ENCODE measurements at places on chromosomes 3 and 15. TPM values are rescaled to one million over a fixed set of nuclear protein-coding genes. Genes with fewer than 3 reads are reported as not detected.

DNA sequence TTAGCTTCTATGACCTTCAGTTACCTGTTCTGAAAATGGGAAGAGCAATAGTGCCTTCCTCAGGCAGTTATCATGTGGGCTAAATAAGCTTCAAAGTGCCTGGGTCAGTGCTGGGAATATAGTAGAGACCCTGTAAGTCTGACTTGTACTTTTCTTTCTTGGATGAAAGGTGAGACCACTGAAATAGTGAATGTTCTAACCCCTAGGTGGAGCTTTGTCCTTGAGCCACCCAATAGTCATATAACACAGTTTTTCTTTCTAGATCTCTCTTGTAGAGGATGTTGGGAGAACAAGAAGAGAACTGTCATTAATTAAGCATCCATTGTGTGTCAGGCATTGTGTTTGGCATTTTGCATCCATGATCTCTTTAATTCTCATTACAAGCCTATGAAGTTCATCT lies 13.0 kb upstream of the BFSP2 start:
- no peaks in the 10 kb centered on the region for H3K36me3 ChIP-seq
- H3K4me1 ChIP-seq = peaks cover 11% of the 10 kb centered on the region
- H3K27ac ChIP-seq = no peak overlapping the region
- H3K4me3 ChIP-seq = no peak overlapping the region

DNA sequence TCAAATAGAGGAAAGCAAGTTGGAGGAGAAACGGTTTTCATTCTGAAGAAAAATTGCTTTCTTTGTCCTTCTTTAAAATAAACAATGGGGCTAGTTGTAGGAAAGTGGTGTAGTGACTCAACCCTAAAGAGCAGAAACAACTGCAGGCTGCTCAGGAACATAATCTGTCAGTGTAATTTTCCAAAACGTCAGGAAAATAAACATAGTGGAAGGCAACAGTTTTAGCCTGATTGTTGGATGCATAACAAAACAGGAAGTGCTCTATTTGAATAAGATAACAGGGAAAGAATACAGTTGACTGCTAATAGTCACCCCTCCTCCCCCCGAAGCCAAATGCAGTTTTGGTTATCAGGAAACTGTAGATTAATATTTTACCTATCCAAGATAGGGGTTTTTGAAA lies 167.6 kb downstream of the ECT2 start:
- H3K4me1 ChIP-seq = no peaks in the 10 kb centered on the region
- H3K36me3 ChIP-seq = no peaks in the 10 kb centered on the region
- no peak overlapping the region for H3K27ac ChIP-seq

- no peak overlapping the region for H3K27ac ChIP-seq
- no peak for DNase-seq
- H3K36me3 ChIP-seq = no peaks in the 10 kb centered on the region
- no peaks in the 10 kb centered on the region for H3K4me1 ChIP-seq
- H3K4me3 ChIP-seq = no peak overlapping the region
Measured at GRCh38 chr3:196127308-196128040, 45.6 kb upstream of the TFRC start.

DNA sequence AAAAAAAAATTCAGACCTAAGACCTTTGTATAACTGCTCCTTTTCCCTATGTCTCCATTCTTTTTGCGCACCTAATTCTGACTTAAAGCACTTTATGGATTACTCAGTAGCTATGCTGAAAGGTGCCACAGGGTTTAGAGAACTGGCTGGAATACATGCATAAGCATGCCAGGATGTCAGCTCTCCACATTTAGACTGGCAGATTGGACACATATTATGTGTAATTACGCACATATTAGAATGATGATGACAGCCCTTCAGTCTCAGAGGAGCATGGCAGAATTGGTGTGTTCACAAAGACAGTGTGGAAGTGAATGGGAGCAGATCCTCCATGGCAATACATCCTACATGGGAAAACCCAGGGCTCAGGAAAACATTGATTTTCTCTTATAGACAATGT lies 108.1 kb upstream of the LSAMP start:
- H3K27ac ChIP-seq = no peak overlapping the region
- no peaks in the 10 kb centered on the region for H3K27me3 ChIP-seq
- H3K4me3 ChIP-seq = no peak overlapping the region
- no peaks in the 10 kb centered on the region for H3K4me1 ChIP-seq
- no peak for DNase-seq

Gene C3orf49
- not detected for total RNA-seq

All from PC-3 (cell line).